Mesothelial cell of epicardium (in vitro differentiated cells): ENCODE measurements at places on chromosomes 7 and 10.

- no peak overlapping the region for H3K27ac ChIP-seq
- no peaks in the 10 kb centered on the region for H3K36me3 ChIP-seq
- H3K27me3 ChIP-seq, result no peaks in the 10 kb centered on the region
These were observed 102.3 kb downstream of the JAZF1 start for GRCh38 chr7:28078036-28078901.

- H3K27ac ChIP-seq, result peak overlapping the region; percentile 11
- no peaks in the 10 kb centered on the region for H3K27me3 ChIP-seq
- H3K4me1 ChIP-seq, result peaks cover 12% of the 10 kb centered on the region
- H3K36me3 ChIP-seq, result peaks cover 54% of the 10 kb centered on the region
- no peak for DNase-seq
These were observed 74.6 kb upstream of the GRID1 start for GRCh38 chr10:86440874-86441843.

DNA sequence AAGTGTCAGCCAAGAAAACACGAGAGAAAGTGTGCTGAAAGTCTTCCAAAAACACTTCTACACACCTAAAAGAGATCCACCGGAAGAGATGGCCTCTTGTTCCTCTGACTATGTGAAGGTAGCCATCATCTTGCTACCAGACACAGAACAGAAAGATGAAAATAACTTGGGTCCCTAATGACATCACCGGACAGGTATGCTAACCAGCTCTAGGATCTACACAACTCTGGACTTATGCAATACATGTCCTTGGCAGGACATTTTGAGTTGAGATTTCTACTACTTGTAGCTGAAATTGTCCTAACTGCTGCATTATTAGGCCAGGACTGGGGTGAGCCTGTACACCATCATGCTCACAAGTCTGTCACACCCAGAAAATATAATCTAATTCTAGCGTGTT lies 358.7 kb downstream of the ELMO1 start:
- H3K27me3 ChIP-seq, result no peaks in the 10 kb centered on the region
- H3K4me3 ChIP-seq, result no peak overlapping the region
- no peak for DNase-seq
- H3K4me1 ChIP-seq, result peaks cover 1% of the 10 kb centered on the region

DNA sequence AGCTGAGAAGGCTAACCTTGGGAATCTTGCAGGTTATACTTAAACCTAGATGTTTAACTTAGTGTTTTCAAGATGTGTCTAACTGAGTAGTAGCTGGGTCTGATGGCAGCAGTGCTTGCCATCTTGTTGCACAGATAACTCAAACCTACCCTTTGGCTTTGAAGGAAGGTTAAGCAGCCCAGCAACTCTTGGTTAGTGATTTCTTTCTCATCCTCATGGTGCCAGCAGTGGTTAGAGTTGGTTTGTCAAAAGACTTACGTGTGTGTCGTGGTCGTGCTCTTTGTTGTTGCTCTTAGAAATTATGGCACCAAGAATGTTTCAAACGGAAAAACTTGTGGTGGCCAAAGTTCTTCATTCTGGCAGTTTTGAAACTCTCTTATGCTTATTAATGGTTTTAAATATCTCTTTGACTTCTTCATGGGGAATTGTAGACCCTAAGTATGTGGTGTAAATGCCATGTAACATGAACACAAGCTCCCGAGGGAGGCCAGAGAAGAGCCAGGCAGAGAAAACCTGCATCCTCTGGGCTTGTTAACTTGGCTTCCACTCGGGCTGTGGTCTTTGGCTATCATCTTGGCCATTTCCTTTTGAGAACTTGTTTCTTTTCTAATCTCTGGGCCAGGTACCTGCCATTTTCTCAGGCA lies 61.0 kb downstream of the KLHDC10 start:
- no peaks in the 10 kb centered on the region for H3K27me3 ChIP-seq
- DNase-seq, result no peak
- H3K36me3 ChIP-seq, result peaks cover 52% of the 10 kb centered on the region
- H3K4me1 ChIP-seq, result peaks cover 47% of the 10 kb centered on the region
- peak overlapping the region; percentile 70 for H3K27ac ChIP-seq
- no peak overlapping the region for H3K4me3 ChIP-seq

DNA sequence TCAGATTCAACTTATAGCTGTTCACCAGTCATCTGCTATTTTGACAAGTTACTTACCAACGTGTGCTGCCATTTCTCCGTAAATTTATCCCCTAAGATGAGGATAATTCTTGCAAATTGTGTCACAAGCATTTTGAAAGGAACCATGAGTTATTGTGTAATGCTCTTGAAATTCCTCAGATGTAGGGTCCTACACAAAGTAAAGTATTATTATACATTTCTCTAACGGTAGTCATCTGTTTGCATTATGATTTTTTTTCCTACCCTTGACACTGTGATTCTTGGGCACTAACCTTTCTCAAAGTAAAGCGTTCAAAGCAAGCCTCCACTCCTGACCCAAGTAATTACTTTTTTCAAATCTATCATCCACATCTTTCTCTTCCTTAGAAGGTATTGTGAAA lies 8.1 kb downstream of the HERC4 start:
- peaks cover 6% of the 10 kb centered on the region for H3K36me3 ChIP-seq
- H3K27me3 ChIP-seq, result no peaks in the 10 kb centered on the region
- peak overlapping the region; percentile 25 for H3K27ac ChIP-seq
- no peak overlapping the region for H3K4me3 ChIP-seq

- no peaks in the 10 kb centered on the region for H3K4me1 ChIP-seq
- H3K27me3 ChIP-seq, result no peaks in the 10 kb centered on the region
- peaks cover 46% of the 10 kb centered on the region for H3K36me3 ChIP-seq
- no peak overlapping the region for H3K4me3 ChIP-seq
- DNase-seq, result no peak
- H3K27ac ChIP-seq, result no peak overlapping the region
These were observed 9.2 kb downstream of the ZNF394 start for GRCh38 chr7:99490878-99491277.

- no peak for DNase-seq
- no peak overlapping the region for H3K27ac ChIP-seq
- H3K27me3 ChIP-seq, result peaks cover 7% of the 10 kb centered on the region
These were observed 361.5 kb upstream of the LRRTM3 start for GRCh38 chr10:66564287-66564686.

DNA sequence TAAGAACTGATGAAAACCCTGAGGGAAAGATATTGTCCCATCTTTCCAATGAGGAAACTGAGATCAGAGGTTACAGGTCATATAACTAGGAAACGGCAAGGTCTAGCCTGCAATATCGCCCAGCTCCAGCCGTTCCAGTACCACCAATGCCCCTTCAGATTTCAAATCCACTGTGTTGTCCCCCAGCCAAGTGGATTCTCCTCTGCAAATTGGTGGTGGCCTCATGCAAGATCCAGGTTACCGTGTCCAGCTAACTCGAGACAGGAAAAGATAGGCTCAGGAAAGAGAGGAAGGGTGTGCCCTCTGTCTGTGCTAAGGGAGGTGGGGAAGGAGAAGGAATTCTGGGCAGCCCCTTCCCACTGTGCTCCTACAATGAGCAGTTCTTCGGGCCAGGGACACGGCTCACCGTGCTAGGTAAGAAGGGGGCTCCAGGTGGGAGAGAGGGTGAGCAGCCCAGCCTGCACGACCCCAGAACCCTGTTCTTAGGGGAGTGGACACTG lies 25.3 kb downstream of the PRSS2 start:
- peaks cover 14% of the 10 kb centered on the region for H3K4me1 ChIP-seq
- no peak for DNase-seq
- H3K4me3 ChIP-seq, result peak overlapping the region; percentile 57

DNA sequence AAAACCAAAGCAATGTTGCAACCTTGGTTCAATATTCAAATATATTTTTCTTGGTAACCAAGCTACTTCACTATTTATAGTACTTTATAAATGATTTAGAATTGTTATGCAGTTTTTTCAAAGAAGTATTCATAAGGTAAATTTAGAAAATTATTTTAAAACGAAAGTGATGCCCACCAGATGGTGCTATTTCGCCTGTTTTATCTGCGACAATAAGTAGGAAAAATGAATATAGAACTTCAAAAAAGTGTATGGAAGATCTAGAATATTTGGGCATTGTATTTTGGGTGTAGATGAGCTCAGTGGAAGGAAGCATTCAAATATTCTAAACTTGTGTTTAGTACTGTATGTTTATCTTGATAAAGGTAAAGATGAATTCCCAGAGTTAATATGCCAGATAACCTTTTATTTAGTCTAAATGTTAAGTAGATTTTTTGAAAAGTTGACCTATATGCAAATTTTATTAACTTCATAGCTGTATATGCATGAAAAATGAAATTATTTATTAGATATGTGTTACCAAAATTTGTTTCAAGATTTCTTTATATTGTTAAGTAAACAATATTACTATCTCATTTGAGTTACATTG lies 93.2 kb downstream of the ADK start:
- peaks cover 31% of the 10 kb centered on the region for H3K4me1 ChIP-seq
- H3K27me3 ChIP-seq, result no peaks in the 10 kb centered on the region
- H3K27ac ChIP-seq, result no peak overlapping the region

- H3K27me3 ChIP-seq, result no peaks in the 10 kb centered on the region
- no peaks in the 10 kb centered on the region for H3K36me3 ChIP-seq
- peak overlapping the region; percentile 51 for H3K27ac ChIP-seq
- peaks cover 25% of the 10 kb centered on the region for H3K4me1 ChIP-seq
- H3K4me3 ChIP-seq, result peak overlapping the region; percentile 78
These were observed 553.8 kb downstream of the TFEC start for GRCh38 chr7:115476671-115477181.

DNA sequence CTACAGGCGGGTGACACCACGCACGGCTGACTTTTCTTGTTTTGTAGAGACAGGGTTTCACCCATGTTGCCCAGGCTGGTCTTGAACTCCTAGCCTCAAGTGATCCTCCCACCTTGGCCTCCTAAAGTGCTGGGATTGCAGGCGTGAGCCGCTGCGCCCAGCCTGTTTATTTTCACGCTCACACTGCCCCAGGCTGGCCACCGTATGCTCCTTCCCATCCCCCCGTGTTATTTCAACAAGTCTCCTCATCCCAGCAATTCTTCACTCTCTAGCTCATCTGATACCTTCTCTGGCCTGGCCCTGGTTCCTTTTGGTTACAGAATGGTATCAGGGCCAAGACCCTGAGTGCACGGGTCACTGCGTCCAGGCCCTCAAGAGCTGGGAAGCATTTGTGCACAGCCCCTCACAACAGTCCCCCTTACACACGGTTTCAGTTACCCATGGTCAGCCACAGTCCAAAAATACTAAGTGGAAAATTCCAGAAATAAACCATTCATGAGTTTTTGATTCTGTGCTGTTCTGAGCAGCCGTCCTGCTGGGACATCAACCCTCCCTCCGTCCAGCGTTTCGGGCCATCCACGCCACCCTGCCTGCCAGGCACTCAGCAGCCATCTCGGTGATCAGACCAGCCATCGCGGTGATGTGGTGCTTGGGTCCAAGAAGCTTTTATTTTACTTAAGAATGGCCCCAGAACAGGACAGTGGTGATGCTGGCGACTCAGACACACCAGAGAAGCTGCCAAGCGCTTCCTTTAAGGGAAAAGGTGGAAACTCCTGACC lies 8.9 kb downstream of the COX19 start:
- no peaks in the 10 kb centered on the region for H3K27me3 ChIP-seq
- H3K4me1 ChIP-seq, result peaks cover 22% of the 10 kb centered on the region
- peaks cover 11% of the 10 kb centered on the region for H3K36me3 ChIP-seq
- no peak overlapping the region for H3K4me3 ChIP-seq
- DNase-seq, result no peak

GRCh38 chr10:132539431-132539839 lies 1.8 kb downstream of the INPP5A start:
- DNase-seq, result peak; percentile 14
- H3K36me3 ChIP-seq, result no peaks in the 10 kb centered on the region
- peaks cover 57% of the 10 kb centered on the region for H3K4me1 ChIP-seq
- no peaks in the 10 kb centered on the region for H3K27me3 ChIP-seq

DNA sequence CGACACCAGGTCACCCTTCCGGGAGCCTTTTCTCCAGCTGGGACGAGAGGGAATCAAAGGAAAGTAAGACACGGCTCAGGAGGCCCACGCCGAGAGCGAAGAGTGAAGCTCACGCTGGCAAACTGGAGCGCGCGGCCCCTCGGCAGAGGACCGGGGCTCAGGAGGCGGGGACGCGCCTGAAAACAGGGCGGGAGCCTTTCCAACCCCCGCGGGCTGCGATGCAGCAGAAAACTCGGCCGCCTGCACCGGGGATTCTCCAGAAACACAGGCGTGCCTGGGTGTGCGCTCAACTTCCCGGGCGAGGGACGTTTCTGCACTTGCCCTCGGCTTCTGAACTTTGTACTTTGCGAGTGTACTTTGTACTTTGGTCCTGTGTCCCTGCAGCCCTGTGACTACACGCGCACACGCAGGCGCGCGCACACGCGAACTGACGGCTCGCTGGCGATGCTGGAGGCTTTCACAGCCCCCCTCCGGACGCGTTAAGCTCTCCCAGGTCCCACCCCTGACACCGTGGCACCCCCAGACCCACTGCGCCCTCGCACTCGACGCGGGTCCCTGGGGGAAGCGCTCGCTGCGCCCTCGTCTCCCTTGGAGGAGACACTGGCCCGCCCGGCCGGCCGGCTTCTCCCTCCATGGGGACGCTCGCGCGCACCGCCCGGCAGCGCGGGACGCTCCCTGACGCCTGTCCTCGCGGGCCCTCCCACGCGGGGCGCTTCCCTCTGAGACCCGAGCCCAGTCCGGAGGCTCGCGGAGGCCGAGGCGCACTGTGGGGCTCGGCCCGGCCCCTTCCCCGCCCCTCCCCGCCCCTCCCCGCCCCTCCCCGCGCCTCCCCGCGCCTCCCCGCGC lies 588 bp upstream of the PAOX start:
- H3K36me3 ChIP-seq, result peaks cover 6% of the 10 kb centered on the region
- peak overlapping the region; percentile 74 for H3K4me3 ChIP-seq
- H3K27ac ChIP-seq, result peak overlapping the region; percentile 25
- DNase-seq, result peak; percentile 58

GRCh38 chr10:60964257-60965235 lies 20.6 kb upstream of the RHOBTB1 start:
- H3K27me3 ChIP-seq, result no peaks in the 10 kb centered on the region
- peak; percentile 22 for DNase-seq
- peaks cover 29% of the 10 kb centered on the region for H3K4me1 ChIP-seq
- H3K4me3 ChIP-seq, result no peak overlapping the region

- no peak overlapping the region for H3K27ac ChIP-seq
- H3K4me1 ChIP-seq, result peaks cover 4% of the 10 kb centered on the region
- no peak for DNase-seq
- H3K27me3 ChIP-seq, result no peaks in the 10 kb centered on the region
- no peaks in the 10 kb centered on the region for H3K36me3 ChIP-seq
These were observed 211.9 kb upstream of the ETV1 start for GRCh38 chr7:14201353-14201752.

- H3K36me3 ChIP-seq, result no peaks in the 10 kb centered on the region
- no peak overlapping the region for H3K4me3 ChIP-seq
- DNase-seq, result no peak
These were observed 7.2 kb downstream of the INA start for GRCh38 chr10:103284170-103284569.

DNA sequence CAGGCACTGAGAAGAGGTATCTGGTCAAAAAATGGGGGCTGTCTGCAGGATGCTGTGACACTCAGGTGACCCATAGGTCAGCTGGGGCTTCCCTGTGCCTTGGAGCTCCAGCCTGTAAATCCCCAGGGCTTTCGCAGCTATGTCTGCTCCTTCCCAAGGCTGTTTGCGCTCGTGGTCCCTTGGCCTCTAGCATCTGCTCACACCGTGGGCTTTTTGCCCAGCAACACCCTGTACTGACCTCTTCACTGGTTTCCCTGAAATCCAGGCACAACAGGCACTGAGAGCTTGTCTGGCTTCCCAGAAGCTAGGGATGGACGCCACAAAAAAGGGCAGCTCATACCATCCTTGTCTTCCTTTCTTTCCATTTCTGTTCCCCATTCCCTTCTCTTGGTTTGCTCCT lies 280.3 kb upstream of the HABP2 start:
- DNase-seq, result no peak
- H3K36me3 ChIP-seq, result peaks cover 2% of the 10 kb centered on the region
- no peaks in the 10 kb centered on the region for H3K27me3 ChIP-seq
- H3K4me3 ChIP-seq, result no peak overlapping the region
- no peak overlapping the region for H3K27ac ChIP-seq
